NCI-H1694 (cell line): ENCODE measurements at places on chromosomes 3 and 15.

DNA sequence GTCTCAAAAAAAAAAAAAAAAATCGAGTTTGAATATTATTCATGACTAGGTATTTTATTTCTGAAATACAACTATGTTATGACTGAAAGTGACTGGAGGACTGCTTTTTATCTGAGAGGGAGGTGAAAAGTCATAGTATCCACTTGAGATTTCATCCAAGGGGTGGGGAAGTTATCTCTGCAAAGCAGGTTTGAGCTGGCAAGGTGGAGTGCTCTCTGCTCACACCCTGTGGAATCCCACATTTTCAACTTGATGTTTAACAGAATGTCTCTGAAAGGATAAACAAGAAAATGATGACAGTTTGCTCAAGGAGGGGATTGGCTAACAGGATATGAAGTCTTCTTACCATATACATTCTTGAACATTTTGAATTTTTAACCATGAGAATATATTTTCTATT, 27.3 kb upstream of the SEC62 start:
- no peak for DNase-seq

DNA sequence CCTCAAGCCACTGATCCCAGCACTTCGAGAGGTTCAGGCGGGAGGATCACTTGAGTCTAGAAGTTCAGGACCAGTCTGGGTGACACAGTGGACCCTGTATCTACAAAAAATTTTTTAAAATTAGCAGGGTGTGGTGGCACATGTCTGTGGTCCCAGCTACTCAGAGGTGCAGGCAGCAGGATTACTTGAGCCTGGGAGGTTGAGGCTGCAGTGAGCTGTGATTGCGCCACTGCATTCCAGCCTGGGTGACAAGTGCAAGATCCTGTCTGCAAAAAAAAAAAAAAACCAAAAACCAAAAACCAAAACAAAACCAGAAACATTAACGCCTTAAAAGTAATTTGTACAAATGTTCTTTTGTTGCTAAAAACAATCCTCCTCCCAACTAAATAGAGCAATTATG, 27.9 kb upstream of the SLC12A8 start:
- no peak for DNase-seq

- no peak for DNase-seq
These were observed 436.0 kb upstream of the TPM1 start for GRCh38 chr15:62606376-62607113.

- no peak for DNase-seq
These were observed 51.1 kb upstream of the POMGNT2 start for GRCh38 chr3:43156812-43157455.

DNA sequence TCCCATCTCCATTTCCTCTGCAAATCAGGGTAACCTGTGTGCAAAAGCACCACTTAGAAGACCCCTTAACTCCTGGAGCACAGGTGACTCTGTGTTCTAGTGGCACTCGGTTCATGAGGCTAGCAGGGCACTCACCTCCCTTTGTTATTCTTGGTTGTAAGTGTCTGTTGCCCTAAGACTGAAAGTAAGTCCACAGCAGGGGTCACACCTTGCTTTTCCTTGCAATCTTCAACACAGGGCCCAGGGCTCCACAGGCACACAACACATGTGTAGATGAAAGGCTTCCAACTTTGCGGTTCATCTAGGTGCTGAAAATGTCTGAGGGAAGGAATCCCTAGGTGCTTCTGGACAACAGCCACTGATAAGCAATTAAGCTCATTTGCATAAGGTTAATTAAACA, 2.9 kb downstream of the RNU6-1 start:
- DNase-seq: no peak

- no peak for DNase-seq
These were observed 65.2 kb downstream of the LPP start for GRCh38 chr3:188219147-188219546.

- no peak for DNase-seq
These were observed 6.5 kb downstream of the PBRM1 start for GRCh38 chr3:52679199-52679538.

DNA sequence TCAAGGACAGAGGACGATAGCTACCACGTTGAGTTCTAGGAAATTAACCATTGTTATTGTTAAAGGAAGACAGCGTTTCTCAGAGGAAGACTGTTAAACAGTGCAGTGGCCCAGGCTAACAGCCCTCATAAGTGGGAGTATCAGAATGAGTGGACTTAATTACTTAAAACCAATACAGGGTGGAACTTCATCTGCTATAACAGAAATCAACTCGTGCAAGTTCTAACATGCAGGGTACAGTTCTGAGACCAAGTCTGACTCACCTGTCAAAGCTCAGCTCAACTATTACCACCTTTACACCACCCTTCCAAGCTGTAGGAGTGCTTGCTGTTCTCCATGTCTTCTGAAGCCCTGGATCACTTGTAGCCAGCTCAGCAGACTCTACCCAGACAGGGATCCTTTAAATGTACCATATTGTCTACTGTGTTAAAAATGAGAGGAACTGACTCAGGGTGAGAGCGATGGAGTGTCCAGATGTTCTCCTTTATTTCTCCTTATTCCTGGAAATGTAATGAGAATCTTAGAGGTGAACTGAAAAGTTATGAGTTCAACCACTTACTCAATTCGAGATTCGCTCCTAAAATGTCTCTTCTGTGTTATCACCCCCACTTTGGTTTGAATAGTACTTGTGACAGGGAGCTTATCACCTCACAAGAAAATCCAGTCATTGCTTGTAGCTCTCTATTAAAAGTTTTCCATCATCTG, 26.5 kb downstream of the CD86 start:
- no peak for DNase-seq

GRCh38 chr3:47813551-47814177, 10.7 kb downstream of the DHX30 start:
- no peak for DNase-seq
